ENCODE measurements at places on chromosomes 6 and 20.
A peak's percentile ranks its signal among the peaks of the same experiment; 100 is the strongest.

DNA sequence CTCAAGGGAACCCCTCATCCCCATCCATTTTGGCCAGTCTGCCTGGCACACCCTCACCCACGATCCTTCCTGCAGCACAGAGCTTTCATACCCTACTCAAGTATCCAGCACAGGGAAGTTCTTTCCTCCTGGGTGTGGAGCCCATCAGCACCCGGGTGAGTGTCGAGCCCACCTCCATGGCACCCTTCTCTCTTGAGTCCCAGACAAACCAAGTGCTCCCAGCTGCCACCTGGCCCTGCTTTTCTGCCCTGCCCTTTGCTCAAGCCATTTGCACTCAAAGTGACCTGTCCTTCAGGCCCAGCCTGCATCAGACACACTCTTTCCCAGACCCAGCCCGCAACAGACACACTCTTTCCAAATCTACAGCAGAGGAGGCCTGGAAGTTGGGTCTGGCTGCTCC lies 257.2 kb downstream of the DLL1 start:
- no peak for DNase-seq

DNA sequence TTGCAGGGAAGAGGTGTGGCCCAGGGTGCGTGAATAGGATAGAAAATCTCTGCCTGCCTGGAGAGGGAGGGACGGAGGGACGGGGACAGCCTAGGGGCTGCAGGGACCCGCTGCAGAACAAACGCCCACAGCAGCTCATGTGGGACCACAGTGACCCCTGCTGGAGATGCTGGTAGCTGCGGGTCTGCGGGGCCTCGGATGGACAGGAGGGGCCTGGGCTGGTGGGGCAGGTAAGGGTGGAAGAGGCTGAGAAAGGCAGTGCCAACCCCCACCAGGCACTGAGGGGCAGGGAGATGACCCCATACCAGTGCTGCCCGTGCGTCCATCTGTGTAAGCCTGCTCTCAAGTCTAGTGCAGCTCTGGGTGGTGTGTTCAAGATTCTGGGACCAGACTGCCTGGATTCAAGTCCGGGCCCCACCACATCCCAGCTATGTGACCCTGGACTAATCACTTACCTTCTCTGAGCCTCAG lies 39.4 kb downstream of the KIAA1755 start:
- peak; percentile 88 for DNase-seq

DNA sequence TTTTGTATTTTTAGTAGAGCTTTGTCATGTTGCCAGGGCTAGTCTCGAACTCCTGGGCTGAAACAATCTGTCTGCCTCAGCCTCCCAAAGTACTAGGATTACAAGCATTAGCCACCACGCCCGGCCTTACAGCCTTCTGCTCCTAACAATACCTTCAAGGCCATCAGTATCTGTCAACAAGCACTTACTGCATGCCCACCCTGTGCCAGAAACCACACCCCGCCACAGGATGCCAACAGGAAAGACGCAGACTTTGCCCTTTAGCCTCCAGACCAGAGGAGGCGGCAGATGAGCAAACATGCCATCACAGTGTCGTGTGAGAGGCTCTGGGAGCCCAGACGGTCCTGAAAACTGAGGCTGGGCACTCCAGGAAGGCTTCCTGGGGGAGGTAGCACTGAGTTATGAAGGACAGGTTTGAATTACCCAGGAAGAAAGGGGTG lies 34.7 kb upstream of the TGM3 start:
- DNase-seq: no peak

- no peak for DNase-seq
These were observed 108.7 kb upstream of the MAP3K4 start for GRCh38 chr6:160882791-160883279.

DNA sequence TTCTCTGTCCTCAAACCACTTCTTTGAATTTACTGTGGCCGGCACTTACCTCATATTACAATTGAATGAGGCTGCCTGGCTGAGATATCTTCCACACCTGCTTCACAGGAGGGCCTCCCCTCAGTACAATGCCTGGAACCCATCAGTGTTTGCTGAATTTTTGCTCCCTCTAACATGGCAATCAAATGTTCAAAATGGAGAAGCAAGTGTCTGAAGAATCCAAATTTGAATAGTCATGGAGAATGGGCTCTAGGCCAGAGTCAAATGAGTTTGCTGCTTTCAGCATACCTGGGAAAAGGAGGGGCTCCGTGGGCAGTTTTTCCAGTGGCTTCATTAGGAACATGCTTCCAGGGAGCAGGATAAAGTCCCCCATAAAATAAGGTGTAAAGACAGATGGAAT lies 564.8 kb downstream of the UTRN start:
- no peak for DNase-seq

DNA sequence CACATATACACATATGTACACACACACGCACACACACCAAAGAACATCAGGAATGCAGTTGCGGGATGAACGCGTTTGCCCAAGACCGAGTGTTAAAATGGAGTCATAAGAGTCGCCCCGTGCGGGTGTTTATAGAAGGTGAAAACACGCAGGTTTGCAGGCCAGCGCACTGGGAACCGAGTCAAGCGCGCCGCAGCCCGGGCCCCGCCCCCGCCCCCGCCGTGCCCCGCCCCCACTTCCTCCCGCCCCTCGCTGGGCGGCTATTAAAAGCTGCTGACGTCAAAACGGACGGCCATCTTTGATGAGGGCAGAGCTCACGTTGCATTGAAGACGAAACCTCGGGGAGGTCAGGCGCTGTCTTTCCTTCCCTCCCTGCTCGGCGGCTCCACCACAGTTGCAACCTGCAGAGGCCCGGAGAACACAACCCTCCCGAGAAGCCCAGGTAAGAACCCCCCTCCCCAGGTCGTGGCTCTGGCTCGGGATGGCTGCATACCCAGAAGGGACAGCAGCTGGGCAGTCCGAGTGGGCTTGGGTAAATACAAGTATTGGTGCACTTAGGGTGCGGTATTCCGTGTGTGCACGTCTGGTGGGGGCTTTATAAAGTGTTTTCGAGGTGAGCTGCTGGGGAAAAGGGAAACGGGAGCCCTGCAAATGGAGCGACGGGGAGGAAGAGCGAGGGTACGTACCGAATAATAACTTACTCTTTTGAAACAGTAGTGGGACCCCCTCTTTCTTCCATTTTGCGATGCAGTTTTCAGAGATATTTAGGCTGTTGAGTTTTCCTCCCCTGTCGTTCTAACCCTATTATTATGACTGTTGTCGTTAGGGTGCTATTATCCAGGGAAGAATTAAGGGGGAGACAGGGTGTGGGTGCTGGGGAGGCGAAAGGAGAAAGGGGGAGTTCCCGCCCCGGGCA lies at the start of gene SNAP25:
TSS of gene SNAP25 (plus strand) at position 295 of the 916 bp plus-strand sequence. CDS start 56,662 bp downstream, outside the sequence.
- DNase-seq: no peak

GRCh38 chr20:5481872-5482271 lies 165.1 kb upstream of the PROKR2 start:
- no peak for DNase-seq

DNA sequence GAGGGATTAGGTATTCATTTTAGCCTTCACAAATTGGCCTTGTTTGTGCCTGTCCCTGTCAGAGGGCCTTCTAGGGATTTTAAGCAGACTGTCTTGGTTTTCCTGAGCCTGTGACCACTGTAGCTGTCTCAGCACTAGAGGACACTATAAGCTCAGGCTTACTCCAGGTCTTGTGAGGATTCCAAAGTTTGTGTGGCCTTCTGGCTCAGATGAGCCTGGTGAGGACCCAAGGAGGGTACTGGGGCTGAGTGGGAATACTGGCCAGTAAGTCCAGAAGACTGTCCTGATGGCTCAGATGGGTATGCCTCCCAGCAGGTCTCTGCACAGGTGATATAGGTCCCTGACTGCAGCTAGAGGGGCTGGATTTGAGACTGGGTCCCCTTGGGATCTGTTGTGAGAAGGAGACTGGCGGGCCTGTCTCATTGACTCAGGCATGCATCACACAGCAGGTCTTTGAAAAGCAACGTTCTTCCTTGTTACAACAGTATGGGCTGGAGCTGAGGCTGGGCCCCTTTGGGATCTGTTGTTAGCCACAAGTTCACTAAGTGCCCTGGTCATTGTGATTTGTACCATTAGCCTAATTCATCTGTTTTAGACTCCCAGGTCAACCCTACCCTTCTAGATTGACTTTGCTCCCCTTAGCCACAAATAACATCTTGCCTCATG lies 26.3 kb upstream of the TFB1M start:
- DNase-seq: no peak

DNA sequence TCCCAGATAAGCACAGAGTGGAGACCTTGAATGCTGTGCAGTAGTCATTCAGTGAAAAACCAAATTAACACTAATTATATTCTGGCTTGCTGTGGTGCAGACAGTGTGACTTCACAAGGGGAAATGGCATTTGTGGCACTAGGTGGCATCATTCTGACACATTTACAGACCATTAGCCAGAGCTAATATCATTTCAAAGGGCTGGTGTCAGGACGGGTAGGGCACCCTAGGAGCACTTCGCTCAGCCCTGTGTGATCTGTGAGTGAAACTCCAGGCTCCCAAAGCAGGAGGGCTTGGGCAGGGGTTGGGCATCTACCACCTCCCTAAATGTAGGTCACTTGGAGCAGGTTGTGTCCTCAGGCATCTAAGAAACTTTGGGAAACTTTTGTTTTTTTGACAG lies 555.8 kb downstream of the PKHD1 start:
- no peak for DNase-seq

DNA sequence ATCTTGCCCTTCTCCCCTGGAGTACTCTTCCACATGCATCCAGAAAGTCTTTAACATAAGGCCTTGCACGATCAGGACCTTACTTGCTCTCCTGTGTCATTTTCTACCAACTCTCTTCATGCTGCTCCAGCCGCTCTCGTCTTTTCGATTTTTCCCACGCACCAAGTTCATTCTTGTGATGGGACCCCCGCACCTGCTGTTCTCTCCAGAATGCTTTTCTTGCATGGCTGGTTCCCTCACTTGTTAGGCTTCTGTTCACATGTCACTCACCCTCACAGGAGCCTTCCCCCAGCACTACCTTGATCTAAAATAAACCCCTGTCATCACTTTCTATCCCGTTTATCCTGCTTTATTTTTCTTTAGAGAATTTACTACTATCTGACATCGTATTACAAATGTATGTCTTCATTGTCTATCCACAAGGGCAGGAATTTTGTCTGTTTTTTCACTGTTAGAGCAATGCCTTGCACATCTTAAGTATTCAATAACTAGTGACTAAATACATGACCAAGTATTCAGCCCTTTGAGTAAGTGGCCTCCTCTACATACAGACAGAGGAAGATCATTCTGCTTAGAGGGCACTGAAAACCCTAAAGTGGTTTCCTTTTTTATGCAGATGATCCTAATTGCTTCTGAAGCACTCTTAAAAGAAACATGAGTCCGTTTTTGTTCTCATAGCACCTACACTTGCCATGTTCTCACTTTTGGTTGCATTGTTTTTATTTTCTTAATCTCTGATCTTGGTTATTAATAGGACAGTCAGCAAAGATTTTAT lies 166.9 kb downstream of the SLC16A10 start:
- DNase-seq: no peak

DNA sequence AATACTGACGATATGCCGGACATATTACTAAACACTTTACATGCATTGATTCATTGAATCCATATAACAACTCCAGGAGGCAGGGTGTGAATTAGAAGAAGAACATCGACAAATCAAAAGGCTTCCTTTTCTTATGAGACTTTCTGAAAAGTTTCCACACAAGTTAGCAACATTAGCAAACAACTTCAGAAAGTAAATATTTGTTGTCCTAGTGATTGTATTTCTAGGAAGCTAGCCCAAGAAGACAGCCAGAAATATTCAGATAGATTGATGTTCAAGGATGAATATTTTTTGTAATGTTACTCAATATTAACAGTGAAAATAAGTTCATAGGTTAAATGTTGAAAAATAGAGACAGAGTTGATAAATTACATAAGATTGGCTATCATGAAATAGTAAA lies 120.6 kb downstream of the GFRAL start:
- no peak for DNase-seq
